ENCODE measurements at places on chromosomes 7 and 10. TPM values are rescaled to one million over a fixed set of nuclear protein-coding genes. Genes with fewer than 3 reads are reported as not detected.

The CC2D2B gene
- not detected for total RNA-seq

GRCh38 chr10:102342958-102343357, 52.5 kb upstream of the NFKB2 start:
- DNase-seq, result no peak

DNA sequence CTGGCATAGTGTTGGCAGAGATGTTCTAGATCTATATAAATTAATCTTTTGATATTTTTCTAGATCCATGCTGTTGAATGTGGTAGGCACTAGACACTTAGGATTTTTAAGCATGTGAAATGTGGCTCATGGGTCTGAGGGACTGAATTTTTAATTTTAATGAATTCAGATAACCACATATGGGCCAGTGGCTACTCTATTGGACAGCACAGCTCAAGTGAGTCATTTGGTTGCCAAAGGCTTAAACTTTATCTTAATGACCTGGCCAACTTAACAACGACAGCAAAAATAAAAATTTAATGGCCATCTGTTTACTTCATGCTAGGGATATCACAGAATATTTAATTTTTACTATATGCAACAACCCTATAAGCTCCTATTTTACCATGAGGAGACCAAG, 61.4 kb downstream of the CDK14 start:
- no peak for DNase-seq

GRCh38 chr7:129371487-129371886, 62.7 kb upstream of the STRIP2 start:
- no peak for DNase-seq

GRCh38 chr7:134297489-134297888, 19.2 kb downstream of the SLC35B4 start:
- DNase-seq, result no peak

DNA sequence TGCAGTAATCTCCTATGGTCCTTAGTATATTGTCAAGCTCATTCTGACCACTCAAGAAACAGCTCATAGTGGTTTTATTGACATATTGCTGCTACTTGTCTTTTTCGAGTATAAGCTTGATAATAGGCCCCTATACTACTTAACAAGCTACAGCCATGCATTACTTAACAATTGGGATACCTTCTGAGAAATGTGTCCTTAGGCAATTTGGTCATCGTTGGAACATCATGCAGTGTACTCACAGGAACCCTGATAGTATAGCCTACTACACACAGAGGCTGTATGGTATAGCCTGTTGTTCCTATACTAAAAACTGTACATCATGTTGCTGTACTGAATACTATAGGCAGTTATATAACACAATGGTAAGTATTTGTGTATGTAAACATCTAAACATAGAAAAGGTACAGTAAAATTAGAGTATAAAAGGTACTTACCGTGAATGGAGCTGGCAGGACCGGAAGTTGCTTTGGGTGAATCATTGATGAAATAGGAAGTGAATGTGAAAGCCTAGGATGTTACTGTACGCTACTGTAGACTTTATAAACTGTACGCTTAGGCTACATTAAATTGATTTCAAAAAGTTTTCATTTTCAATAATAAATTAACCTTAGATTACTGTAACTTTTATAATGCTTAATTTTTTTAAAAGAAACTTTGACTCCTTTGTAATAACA, 160.9 kb downstream of the LRRC4 start:
- DNase-seq, result no peak

The AKR1C1 gene
- 0.27 TPM for total RNA-seq

The FKBP6 gene
- not detected for total RNA-seq

- peak; percentile 42 for DNase-seq
These were observed 2.1 kb downstream of the MXI1 start for GRCh38 chr10:110209454-110209925.

DNA sequence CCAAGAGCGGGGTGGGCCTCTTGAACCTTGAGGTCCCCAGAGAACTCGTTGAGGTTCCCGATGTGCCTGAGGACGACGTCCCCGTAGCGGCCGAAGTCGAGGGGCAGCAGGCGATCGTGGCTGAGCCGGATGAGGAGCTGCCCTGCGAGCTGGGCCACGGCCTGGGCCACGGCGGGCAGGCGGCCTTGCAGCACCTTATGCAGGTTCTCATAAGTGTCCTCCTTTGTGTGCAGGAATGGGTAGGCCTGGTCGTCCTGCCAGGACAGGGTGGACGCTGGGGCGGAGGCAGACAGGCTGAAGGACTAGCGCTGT, 14.2 kb downstream of the TFR2 start:
- no peak for DNase-seq

DNA sequence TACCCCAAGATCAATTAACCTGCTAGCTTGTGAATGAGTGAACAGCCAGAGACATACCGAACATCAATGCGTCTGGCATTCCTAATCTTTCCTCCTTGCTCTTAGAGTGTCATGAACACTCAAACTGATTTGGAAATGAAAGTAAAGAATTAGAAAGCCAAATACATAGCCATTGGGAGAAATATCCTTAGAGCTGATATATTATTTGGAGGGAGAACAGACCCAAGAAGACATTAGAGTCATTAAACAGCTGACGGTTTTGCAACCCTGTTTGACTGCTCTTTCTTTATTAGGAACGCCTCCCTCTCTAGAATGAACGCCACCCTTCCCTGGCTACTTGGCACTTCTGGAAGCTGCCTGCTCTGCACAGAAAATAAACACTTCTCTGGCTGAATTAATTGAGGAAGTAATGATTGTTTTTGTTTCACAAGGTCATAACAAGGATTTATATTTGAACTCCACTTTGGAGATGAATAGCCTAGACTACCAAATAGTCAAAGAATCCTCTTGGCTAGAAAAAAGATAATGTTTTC, 42.8 kb downstream of the CTTNBP2 start:
- DNase-seq, result no peak

- DNase-seq, result no peak
These were observed 23.5 kb downstream of the TRDMT1 start for GRCh38 chr10:17178006-17178405.

The NME8 gene
- total RNA-seq, result not detected

- DNase-seq, result no peak
These were observed 12.4 kb upstream of the LRRC72 start for GRCh38 chr7:16514271-16514670.

The OR2A7 gene
- total RNA-seq, result 0.27 TPM
